ENCODE measurements at places on chromosomes 4 and X.

- H3K27me3 ChIP-seq, result no peaks in the 10 kb centered on the region
- H3K36me3 ChIP-seq, result no peaks in the 10 kb centered on the region
- H3K4me1 ChIP-seq, result peaks cover 26% of the 10 kb centered on the region
These were observed 42.4 kb upstream of the SLC2A9 start for GRCh38 chr4:10063544-10064300.

DNA sequence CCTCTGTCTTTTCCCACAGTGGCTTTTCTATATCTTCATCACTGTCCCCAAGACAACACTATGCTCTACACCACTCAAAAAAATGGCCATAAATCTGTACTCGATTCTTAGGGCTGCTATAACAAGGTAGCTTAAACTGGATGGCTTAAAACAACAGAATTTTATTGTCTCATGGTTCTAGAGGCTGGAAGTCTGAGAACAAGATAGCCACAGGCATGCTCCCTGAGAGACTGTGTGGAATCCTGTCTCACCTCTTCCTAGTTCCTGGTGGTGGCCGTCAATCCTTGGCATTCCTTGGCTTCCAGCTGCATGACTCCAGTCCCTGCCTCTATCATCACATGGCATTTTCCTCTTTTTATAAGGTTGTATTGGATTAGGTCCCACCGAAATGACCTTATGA lies 70.7 kb upstream of the DCLK2 start:
- H3K27ac ChIP-seq, result no peak overlapping the region
- H3K4me1 ChIP-seq, result no peaks in the 10 kb centered on the region
- no peak for DNase-seq
- no peaks in the 10 kb centered on the region for H3K27me3 ChIP-seq
- H3K4me3 ChIP-seq, result no peak overlapping the region

DNA sequence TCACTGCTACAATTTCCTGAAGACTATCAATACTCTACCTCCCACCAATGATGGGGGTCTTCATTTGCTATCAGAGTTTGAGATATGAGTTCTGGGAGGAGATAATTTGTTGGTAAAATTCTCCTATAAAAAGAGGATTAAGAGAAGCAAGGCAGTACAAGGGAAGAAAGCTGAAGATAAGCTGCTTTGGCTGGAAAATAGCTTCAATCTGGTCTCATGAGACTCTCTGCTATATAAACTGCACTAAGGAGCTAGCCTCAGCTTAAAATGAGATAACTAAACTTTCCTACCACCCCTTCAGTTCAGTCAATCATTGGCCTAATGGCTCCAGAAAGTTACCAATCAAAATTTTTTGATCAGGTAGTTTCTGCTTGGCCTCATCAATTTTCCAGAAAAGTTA lies 2105.0 kb downstream of the ARAP2 start:
- H3K4me3 ChIP-seq, result no peak overlapping the region
- no peaks in the 10 kb centered on the region for H3K4me1 ChIP-seq
- DNase-seq, result no peak

DNA sequence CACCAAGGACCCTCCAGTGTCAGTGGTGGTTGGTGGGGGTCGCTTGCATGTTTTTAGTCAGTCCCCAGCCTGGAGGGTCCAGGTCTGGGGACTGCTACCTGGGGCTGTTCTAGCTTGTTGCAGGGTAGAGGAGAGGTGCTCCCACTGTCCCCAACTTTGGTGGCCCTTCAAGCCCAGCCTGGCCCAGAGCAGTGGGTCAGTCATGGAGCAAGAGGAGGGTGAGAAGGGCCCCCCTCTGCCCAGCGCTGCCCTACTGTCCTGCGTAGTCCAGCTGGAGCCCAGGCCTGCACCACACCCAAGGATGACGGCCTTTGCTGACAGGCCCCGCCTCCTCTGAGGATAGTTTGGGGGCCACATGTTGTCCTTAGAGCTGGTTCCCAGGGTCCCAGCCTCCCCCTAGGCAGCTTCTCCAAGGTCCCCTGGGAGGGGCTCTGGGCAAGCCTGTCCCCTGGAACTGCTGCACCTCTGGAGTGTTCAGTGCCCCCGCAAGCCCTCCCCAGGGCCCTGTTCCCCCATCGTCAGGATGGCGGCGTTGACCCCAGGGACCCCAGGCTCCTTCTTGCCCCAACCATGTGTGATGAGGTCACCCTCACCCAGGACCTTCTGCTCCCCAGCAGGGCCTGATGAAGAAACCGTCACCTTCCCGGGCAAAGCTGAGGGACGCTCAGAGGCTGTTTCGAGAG lies 6.8 kb downstream of the CFAP99 start:
- peaks cover 10% of the 10 kb centered on the region for H3K27me3 ChIP-seq
- H3K36me3 ChIP-seq, result peaks cover 7% of the 10 kb centered on the region
- H3K27ac ChIP-seq, result no peak overlapping the region
- peaks cover 20% of the 10 kb centered on the region for H3K4me1 ChIP-seq
- H3K4me3 ChIP-seq, result no peak overlapping the region

DNA sequence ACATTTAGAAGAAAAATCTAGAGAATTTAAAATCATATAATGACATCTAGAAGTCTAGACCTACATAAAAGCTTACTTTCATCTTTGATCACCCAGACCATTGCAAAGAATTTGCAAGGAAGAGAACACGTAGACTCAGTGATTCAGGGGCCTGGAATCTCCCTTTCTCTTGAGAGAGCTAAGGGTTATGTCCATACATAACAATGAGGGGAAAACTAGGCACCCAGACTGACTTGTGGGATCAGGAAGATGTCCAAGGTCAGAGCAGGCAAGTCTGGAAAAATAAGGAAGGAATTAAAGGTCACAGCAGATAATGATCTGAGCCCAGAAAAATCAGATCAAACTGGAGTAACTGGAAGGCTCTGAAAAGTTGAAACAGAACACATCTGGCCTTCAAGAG lies 198.4 kb upstream of the SFRP2 start:
- no peaks in the 10 kb centered on the region for H3K27me3 ChIP-seq
- no peak overlapping the region for H3K27ac ChIP-seq
- no peaks in the 10 kb centered on the region for H3K36me3 ChIP-seq
- H3K4me1 ChIP-seq, result no peaks in the 10 kb centered on the region

DNA sequence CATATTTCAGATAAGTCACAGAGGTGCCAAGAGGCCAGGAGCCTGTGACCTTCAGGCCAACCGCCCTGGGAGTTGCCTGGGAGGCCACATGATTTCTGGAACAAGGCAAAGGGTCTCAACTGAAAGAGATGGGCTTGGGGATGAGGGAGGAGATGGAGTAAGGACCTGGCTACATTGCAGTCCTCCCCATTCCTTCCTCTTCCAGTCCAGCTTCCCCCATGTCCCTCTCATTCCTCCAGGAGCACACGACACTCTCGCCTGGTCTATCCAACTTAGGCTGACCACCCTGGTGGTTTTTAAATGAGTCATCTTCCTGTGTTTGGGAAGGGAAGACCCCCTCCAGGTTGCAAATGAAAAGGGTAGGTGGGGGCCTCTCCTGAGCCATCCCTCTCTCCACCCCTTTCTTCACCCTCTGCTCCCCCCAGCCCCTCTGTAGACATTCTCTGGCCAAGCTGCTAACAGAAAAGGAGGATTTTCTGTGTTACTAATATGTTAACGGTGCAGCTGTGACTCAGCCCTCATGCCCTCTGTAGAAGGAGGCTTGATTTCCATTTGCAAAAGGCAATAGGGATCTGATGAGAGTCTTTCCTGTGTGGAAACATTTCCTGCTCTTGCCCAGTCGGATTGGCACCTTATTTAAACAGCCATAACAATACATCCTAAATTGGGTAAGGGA lies 79.2 kb downstream of the RTL5 start:
- H3K4me1 ChIP-seq, result peaks cover 6% of the 10 kb centered on the region
- H3K27ac ChIP-seq, result no peak overlapping the region
- no peak overlapping the region for H3K4me3 ChIP-seq
- no peak for DNase-seq
- H3K27me3 ChIP-seq, result peaks cover 39% of the 10 kb centered on the region
- H3K36me3 ChIP-seq, result no peaks in the 10 kb centered on the region

Measured in spinal cord (tissue), 10 donors.